ENCODE measurements at places on chromosomes 13 and 19.
A peak's percentile ranks its signal among the peaks of the same experiment; 100 is the strongest.

- no peak for DNase-seq
These were observed 41.2 kb upstream of the USPL1 start for GRCh38 chr13:30576528-30576927.

DNA sequence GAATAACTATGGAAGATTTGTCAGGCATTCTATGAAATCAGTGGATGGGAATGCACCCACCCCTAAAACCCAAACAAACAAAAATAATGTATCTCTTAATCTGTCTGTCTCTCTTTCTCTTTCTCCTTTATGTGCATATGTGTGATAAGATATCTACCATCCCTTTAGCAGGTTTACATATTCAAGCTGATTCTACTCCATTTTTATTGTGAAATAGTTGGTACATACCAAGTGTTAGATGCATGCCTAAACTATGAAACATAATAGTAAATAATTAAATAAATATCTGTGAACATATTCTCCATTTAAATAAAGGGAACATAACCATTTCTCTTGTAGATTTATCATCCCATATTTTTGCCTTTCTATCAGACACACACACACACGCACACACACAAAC is 121.8 kb upstream of the PCDH9 start:
- DNase-seq, result no peak

DNA sequence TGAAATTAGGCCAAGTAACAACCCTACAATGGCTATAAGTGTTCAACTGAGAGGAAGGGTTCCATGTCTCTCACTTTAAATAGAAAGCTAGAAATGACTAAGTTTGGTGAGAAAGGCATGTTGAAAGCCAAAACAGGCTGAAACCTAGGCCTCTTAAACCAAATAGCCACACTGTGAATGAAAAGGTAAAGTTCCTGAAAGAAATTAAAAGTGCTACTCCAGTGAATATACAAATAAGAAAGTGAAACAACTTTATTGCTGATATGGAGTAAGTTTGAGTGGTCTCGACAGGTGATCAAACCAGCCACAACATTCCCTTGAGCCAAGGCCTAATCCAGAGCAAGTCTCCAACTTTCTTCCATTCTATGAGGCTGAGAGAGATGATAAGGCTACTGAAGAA is 209.6 kb downstream of the KLF12 start:
- DNase-seq, result no peak

DNA sequence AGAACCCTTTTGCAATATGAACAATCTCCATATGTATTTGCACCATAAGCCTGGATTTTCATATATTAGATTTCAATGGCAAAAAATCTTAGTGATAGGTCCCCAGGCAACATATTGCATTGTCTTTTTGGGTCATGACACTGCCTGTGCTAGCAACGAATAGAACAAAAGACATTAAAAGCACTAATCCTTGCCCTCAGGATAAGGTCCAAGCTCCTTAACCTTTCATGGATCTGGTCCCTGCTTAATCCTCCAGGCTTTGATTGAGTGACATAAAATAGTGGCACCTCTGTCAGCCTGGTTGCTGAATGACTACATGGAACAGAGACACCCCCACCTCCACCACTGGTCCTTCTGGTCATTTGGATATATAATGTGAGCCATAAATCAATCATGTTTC is 134.4 kb downstream of the RBM26 start:
- DNase-seq, result no peak

DNA sequence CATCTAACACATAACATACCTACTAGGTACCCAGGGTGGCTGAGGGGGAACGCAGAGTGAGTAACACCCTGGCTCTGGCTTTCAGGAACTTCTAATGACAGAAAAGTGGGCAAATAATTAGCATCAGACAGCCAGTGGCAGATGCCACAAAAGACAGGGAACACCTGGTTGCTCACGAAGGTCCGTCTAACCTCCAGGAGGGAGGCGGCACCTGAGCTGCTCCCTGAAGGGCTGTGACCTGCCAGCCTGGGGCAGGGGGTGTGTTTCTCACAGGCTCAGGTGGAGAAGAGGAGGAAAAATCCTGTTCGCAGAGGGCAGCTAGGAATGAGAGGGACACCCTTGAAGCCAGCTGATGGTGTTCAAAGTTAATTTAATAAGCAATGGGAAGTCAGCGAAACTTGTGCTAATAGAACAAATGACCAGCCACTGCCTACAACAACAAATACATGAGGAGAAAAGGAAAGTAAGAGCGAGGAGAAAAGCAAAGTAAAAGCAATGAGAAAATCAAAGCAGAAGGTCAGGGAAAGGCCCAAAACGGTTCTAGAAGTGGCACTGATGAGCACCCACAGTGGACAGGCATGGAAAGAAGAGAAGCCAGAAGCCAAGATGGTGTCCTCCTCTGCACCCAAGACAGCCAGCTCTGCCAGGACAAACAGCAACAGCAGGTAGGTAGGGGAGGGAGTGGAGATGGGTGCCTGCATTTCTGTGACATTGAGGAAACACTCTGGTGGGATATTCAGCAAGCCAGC is 87.3 kb downstream of the STK24 start:
- no peak for DNase-seq

- DNase-seq, result no peak
These were observed 38.4 kb upstream of the TCF3 start for GRCh38 chr19:1690699-1691307.

GRCh38 chr13:98374750-98375149 is 197.7 kb upstream of the RNF113B start:
- no peak for DNase-seq

DNA sequence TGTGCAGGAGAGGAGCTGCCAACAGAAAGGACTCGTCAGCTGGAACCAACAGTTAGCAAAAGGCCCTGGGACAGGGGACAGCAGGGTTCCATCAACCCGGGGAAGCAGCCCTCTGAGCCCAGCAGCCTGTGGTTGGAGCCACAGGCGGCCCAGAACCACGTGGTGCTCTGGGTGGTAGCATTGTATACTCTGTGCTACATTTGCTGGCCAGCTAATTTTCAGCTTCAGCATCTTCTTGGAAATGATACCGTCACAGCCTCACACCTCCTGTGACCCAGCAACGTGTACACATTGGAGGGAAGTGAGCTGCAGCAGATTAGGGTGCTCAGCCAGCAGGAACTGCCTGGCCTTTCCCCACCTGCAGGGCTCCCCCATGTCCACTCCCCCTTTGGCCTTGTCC is 13.1 kb upstream of the MTIF3 start:
- DNase-seq, result no peak

DNA sequence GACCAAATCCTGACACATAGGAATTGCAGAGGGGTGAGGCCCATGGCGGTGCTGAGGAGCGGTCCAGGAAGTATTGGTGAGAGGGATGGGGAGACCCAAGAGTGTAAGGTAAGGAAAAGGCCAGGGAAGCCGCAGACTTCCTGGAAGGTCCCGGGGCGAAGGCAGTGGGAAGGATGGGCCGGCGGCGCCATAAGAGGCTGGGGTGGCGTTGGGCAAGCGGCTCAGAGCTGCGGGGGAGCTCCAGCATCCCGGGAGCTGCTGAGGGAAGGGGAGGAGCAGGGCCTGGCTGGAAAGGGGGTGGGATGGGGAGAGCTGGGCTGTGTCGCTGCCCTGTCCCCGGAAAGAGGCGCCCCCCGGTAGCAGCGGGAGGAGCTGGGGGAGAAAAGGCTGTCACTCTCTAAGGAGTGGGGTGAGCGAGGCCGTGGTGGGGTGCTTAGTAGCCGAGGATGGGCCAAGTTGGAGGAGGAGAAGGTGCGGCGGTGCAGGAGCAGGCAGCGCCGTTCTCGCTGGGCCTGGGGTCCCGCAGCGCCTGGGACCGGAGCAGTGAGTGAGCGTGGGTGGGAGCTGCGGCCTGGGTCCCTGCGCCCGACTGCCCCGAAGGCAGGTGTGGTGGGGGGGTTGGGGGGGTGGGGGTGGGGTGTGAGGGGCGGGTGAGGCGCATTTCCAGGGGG is 30.7 kb downstream of the C1QTNF9 start:
- no peak for DNase-seq

GRCh38 chr19:44753932-44754749 is 5.6 kb downstream of the BCL3 start:
- DNase-seq, result no peak

DNA sequence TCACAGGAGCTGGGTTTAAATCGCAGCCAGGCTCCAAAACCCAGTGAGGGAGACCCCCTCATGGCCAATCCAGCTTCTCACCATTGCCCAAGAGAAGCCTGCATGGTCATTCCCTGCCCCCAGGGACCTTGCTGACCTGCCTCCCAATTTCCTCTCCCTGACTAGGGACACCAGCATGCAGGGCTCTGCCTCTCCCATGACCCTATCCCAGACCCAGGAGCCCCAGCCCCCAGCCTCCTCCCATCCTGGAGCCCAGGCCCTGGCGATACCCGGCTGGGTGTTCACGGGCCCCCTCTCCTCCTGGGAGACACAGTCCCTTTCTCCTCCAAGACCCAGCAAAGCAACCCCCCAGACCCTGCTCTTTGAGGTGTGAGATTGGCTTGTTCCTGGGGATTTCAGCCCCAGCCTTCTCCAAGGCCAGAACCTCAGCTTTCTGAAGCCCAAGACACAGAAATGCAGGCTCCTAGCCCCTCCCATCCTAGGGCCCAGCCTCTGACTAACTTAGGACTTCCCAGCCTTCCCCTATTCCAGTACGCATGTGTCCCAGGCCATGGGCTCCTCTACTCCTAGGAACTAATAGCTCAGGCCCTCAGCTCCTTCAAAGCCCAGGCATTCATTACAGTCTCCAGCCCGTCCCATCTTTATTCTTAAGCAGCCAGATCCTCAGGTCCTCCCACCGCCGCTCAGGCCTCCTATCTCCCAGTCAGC is 1.1 kb downstream of the GYS1 start:
- peak; percentile 36 for DNase-seq

- peak; percentile 33 for DNase-seq
These were observed 4.3 kb downstream of the FAAP24 start for GRCh38 chr19:32976223-32976805.

DNA sequence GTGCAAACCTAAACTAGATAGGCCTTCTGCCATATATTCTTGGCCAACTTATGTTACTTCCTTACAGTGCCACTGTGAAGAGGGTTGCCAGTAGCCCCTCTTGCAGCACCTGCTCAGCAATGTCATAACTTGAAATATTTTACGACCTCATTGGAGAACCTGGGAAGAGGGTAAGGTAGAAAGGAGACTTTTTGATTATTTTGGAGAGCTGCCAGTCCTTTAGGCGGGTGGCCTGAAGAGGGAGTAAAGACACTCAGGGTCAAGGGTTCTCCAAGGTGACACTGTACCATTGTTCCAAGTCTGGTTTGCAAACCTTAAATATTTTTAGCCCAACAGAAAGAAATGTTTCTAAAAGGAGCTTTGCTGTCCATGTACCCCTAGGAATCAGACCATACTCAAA is 118.3 kb downstream of the FLT1 start:
- DNase-seq, result no peak

GRCh38 chr13:77779552-77780272 is 82.2 kb downstream of the SLAIN1 start:
- no peak for DNase-seq

DNA sequence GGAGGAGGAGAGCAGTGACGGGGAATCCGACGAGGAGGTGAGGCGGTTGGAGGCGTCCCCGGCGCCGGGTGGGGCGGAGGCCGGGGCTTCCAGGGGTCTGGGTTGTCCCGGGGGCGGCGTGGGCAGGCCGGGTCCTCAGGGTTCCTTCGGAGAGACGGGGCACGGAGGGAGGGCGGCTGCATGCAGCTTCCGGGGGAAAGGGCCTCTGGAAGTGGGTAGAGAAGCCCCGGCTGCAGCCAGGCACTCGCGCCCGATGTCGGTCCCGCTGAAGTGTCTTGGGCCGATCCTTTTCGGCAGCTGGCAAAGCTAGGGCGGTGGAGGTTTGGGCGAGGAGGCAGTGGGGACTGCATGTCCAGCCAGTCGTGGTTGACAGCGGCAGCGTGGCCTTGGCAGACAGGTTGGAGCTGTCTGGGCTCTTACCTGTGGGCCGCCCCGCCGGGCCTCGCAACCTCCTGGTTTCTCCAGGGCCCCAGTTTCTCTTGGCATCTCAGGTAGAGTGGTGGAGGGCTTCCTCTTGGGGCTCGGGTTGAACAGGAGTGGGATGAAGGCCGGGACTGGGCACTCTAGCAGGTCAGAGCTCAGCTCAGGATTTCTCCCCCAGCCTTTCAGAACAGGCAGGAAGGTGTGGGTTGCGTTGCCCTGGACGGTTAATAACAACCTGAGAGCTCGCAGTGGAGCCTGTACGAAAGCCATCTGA is 690 bp downstream of the KMT2B start:
- no peak for DNase-seq

DNA sequence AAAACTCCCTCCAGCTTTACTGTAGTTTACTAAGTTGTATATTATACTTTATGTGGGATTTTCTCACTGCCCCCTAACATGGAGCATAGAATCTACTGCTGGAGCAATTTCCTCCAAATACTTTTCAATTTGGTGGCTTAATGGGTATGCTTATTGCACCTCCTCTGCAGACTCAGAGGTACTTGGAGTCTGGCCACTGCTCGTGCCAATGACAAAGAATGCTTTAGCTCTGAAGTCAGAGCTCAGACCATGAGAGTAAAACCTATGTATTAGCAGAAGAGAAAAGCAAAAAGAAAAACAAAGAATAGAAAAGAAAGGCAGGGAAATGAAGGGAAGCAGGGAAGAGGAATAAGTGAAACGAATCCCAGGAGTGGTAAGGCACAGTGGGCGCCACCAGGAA is 71.9 kb downstream of the SUCLA2 start:
- no peak for DNase-seq

DNA sequence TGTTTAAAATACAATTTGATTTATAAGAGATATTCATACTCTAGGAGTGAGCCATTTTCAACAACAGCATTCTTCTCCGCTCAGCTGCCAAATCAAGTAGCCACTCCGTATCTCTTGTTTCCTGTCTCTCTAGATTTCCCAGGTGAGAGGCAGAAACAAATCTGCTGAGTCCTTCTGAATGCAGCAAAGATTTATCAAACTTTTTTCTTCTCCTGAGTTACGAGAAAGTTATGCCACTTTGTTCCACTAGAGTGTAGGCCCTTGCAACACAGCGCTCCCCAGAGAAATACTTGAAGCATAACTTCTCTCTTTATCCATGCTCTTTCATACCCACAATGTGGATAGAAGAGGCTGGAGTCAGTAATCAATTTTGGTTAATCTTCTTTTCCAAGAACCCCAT is 1960.8 kb downstream of the OLFM4 start:
- no peak for DNase-seq

DNA sequence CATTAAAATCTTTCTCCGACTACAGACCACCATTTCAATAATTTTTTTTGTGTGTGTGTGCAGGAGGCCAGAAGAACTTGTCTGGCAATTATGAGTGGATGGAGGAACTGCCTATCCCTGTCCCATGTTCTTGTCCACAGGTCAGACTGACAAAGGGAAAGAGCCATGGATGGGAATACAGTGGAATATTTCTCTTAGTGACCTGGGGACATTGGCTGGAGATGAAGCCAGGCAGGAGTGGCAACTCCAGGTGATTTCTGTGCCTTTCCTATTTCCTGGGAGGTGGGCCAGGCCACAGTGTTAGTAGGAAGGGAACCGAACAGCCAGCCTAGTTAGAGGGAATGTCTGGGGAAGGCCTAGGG is 3.7 kb downstream of the PSG9 start:
- DNase-seq, result no peak

DNA sequence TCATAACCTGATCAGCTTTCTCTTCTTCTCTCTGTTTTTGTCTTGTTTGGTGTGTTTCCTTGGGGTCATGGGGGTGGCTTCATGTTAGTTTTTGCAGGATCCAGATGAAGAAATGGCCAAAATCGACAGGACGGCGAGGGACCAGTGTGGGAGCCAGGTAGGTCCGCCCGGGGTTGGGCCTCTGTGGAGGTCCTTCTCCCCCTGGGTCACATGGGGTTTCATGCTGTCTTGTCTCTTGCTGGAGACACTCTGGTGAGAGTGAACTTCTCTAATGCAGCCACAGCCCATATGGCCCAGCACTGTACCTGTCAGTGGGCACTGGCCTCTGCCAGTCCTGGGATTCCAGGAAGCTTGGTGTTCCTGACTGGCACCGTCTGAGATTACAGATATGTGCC is 1.1 kb downstream of the CCNE1 start:
- no peak for DNase-seq

Measured in nucleus accumbens (tissue), 56 donors.